Hepatocyte (in vitro differentiated cells): ENCODE measurements at places on chromosomes 5 and 9.

DNA sequence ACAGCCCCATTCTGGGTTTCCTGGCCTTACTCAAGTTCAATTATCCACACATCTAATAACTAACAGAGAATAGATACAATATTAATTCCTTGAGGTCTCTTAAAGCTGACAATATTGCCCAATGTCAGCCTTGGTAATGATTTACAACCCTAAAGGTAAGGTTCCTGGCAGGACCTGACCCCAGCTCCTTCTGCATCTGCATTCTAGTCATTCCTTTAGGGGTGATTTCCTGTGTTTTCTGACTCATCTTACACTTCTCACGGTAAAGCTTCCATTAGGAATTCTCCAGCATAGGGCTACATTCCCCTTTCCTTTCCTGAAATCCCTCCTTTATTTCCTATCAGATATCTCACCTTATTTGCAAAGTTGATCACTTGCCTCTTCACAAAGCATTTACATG lies 9.3 kb downstream of the HAVCR1 start:
- peak; percentile 40 for DNase-seq

DNA sequence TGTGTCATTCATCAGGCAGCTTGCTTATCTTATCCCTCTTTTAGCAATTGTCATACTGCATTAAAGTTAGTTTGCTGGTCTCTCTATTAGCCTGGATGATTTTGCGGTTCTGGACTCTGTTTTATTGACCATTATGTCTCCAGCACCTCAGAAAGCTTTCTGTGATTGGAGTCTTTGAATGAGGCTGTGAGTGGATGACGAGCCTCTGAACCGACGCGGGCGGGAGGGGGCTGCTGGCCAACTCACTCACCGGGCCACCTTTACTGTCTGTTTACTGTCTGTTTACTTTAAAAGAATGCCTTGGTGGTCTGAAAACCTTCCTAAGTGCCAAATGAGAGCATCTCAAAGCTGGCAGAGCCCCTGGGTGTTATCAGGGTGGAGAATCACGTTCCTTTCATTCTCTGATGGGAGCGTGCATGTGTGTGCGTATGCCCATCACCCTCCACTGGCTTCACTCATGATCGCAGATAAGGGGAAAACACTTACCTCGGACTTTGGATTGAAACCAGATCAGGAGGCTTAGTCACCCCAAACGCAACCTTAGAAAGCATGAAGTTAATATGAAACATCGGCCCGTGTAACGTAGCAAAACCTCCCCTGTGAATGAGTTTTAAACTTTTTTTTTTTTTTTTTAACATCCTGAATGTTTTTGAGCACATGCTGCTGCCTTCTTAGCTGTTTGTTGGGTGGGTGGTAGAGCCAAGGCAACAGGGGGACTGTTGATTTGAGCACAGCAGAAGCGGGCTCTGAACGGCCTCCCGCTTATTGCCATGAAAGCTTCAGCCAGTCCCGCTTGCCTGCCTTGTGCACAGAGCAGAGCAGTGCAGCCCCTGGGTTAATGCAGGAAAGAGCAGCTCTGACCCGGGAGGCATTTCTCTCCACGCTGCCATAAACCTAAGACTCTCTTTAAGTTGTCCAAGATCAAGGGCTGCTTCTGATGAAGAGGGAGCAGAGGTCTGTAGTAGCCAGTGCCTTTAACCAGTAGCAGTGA lies 173.6 kb downstream of the GADD45G start:
- DNase-seq, result peak; percentile 83

DNA sequence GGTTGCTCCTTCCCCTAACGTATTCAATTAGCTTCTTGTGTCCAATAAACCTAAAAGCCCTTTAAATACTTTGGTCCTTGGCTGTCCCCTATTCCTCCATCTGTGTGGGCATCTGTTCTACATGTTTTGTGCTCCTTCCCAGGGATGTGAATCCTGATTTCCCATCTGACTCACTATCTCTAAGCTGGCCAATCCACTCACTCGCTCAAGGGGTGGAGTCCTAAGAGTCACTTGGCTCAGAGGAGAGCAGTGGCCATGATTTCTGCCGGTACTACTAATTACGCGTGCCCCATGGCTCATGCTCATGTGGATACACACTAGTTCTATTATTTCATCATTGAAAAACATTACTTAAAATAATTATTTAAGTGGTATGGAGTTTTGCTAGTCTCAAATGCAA lies 89.6 kb downstream of the TAF11L14 start:
- DNase-seq, result no peak

GRCh38 chr5:168413062-168413461 lies 73.2 kb upstream of the RARS1 start:
- DNase-seq, result no peak

GRCh38 chr5:90547072-90547536 lies 11.5 kb upstream of the ADGRV1 start:
- DNase-seq, result peak; percentile 4

DNA sequence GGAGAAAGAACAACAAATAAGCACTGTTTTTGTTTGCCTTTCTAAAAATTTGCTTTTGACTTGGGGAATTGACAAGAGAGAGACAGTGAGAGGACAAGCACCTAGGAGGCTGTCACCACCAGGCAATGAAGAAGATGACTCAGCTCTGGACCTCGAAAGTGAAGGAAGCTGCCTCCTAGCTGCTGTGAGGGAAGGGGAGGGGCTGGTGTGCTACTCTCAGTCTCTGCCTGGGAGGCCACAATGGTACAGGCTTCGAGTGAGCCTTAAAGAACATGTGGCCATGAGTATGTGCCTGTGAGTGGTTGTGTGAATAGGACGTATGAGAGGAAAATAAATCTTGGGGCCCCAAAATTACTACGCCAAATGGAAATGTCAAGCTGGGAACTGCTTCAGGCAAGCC lies 7.1 kb upstream of the PLK2 start:
- DNase-seq, result peak; percentile 75
